ENCODE measurements at places on chromosomes 5 and 9.

GRCh38 chr5:60763061-60763460 is 63.1 kb upstream of the DEPDC1B start:
- no peak for DNase-seq

GRCh38 chr5:170642776-170643436 is 139.1 kb downstream of the KCNIP1 start:
- DNase-seq = no peak

DNA sequence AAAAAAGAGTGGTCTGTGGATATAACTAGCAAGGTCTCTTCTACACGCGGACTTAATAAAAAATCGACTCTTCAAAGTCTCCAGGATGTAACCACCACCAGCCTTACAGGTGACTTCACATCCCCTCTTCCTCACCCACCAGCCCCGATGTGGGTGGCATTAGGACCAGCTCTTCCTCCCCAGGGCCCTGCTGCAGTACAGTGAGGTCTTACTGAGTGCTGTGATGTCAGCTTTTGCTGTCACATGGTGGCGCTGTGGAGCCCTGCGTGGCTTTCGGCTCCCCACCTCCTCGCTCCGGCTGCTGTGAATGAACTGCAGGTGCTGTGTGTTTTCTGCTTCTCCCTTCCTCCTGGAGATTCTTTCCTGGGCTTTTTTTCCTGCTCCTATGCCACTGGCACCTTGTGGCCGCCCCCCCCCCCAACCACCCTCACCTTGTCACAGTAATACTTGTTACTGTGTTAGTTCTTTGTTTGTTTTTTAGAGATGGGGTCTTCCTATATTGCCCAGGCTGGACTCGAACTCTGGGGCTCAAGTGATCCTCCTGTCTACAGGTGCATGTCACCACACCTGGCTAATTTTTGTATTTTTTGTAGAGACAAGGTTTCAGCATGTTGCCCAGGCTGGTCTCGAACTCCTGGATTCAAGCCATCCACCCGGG is 15.8 kb upstream of the RAPGEF1 start:
- DNase-seq = peak; percentile 79

- no peak for DNase-seq
Observed at GRCh38 chr9:114291886-114292590, 30.9 kb upstream of the ORM1 start.

DNA sequence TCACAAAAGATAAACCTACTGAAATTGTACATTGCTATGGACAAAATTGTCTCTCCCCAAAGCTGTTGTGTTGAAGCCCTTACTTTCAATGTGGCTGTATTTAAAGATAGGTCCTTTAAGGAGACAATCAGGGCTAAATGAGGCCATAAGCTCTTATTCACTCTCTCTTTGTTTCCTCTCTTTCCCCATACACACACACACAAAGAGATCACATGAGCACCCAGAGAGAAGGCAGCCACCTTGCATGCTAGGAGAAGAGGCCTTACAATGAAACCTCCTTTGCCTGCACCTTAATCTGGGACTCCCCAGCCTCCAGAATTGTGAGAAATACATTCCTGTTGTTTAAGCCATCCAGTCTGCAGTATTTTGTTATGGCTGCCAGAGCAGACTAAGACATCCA is 1295.6 kb upstream of the CDH6 start:
- DNase-seq = no peak

- DNase-seq = no peak
Observed at GRCh38 chr9:77707383-77708063, 59.4 kb upstream of the GNA14 start.

- DNase-seq = no peak
Observed at GRCh38 chr9:15543047-15543813, 9.6 kb upstream of the CCDC171 start.

- no peak for DNase-seq
Observed at GRCh38 chr5:137035480-137035878, 463.6 kb downstream of the SPOCK1 start.

DNA sequence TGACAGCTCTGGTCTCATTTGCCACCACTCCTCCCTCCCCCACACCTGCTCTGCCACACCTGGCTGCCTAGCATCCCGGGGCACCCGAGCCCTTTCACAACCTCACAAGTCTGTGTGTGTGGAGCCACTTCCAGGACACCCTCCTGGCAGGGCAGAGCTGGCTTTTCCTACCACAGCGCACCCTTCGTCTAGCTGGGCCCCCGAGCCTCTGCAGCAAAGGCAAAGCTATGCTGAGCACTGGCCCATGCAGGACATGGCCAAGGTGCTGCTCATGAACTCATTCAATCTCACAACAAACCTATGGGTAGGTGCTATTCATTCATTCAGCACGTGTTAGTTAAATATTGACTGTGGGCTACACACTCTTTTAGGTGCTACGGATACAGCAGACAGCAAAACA is 43.4 kb downstream of the DUSP1 start:
- no peak for DNase-seq

DNA sequence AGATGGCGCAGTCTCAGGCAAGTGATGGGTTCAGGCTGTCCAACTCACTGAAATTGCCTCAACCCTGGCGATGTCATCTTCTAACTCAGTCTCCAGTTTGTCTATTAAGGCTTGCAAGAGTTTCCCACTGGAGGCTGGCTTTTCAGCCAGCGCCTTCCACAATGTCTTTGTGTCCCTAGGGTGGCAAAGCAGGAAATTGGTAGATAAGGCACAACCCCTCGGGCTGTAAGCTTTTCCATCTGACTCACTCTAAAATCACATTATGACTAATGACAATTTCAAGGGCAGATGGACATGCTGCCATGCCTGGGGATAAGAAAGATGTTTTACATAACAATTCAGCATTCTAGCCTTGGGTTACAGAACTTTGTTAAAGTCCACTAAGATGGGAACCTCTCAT is 61.9 kb downstream of the MROH2B start:
- DNase-seq = no peak

DNA sequence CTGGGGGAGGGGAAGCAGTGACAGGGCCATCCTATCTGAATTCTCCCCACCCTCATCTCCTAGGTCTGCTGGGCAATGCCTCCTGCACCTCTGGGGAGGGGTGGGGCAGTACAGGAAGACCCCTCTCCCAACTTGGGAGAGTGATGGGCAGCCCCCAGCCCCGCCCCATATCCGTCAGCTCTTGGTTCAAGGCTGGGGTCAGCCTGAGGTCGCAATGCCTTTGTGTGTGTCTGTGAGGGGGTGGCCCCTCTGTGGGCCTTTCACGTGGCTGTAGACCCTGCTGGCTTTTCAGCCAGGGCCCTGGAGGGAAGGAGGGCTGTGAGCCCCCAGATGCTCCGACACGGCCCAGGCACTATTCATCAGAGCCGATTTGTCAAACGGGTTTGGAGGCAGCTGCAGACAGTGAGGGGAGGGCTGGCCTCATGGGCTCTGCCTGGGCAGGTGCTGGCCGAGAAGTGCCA is 49.5 kb upstream of the RNU6ATAC start:
- no peak for DNase-seq

DNA sequence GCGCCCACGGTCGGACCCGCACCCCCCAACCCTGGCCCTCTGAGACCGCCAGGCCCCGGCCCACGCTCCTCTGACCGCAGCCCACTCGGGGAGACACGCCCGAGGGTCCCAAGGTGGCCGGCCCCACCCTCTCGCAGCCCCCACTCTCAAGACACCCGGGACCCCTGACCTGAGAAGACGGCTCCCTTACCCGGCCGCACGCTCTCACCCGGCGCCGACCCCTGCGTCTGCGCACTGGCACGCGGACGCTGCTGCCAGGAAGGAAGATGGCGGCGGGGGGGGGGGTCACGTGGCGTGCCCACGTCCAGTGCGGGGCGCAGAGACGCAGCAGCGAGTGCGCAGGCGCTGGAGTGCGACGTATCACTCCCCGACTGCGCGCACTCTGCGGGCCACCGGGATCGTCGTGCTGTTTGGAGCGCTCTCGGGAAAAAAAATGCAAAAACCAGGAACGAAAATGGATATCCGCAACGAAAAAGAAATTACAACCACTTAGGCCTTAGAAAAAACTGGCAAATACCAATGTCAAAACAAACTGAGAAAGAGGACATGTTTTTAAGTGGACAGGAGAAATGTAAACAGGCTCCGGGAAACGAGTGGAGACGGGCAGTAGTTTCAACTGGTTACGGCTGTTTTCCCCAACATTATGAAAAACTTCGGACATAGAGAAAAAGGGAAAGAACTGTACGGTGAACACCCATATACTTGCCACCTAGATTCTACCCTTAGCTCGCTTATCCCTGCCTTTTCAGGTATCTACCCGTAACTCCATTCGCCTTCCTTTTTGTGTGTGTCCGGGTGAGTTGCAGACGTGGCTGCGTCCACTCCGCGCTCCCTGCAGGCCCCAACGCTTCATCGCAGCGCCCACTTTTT is at the start of gene MRPL36:
MRPL36 (minus strand) TSS at position 236 of the 870 bp plus-strand sequence. CDS start 902 bp downstream, outside the sequence.
- peak; percentile 95 for DNase-seq

- DNase-seq = no peak
Observed at GRCh38 chr5:172635038-172635437, 6.0 kb upstream of the NEURL1B start.

DNA sequence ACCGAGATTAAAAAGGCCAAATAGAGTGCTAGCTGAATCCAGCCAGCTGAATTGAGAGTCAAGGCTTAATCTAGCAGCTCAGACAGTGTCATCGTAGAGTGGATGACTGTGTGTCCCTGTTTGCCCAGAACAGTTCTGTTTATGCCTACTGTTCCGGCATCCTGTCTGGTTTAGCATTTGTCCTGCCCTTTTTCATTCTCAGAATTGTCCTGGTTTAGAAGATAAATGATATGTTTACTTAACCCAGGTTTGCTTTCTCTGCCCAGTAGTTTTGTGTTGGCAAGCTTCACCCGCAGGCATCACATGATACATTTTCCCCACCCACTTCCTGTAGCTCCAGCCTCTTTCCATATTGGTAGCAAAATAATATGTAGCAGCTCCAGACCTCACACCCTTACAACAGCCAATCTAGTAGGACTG is 41.3 kb upstream of the ZSWIM6 start:
- no peak for DNase-seq

- DNase-seq = no peak
Observed at GRCh38 chr9:116705531-116705930, 18.4 kb downstream of the TRIM32 start.

- no peak for DNase-seq
Observed at GRCh38 chr9:136721339-136722092, 9.1 kb downstream of the DIPK1B start.

GRCh38 chr9:120890320-120891244 is 13.6 kb upstream of the PHF19 start:
- peak; percentile 75 for DNase-seq

- no peak for DNase-seq
Observed at GRCh38 chr5:142954455-142954854, 184.3 kb downstream of the ARHGAP26 start.

DNA sequence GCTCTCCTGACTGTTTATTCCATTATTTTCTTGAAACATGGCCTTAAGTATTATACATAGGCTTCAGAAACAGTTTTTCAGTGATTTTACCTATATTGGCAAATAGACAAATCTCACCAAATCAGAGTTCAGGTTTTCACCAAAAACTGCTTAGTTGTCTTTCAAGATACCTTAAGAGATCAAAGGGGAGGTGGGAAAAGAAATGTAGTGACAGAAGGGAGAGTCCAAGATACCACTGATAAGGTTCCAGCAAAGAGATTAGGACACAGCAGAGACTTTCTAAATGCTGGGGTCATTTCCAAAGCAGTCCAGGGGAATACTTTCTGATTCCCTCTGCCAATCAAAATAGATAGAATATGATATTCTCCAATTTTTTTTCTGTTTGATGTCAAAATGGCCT is 73.7 kb upstream of the IQGAP2 start:
- no peak for DNase-seq

GRCh38 chr5:159547466-159548195 is 217.3 kb upstream of the IL12B start:
- DNase-seq = no peak

GRCh38 chr9:108761655-108762347 is 94.0 kb downstream of the ACTL7B start:
- peak; percentile 35 for DNase-seq

GRCh38 chr5:14859980-14860379 is 11.6 kb downstream of the ANKH start:
- no peak for DNase-seq

- no peak for DNase-seq
Observed at GRCh38 chr5:157870837-157871834, 12.2 kb upstream of the CLINT1 start.

DNA sequence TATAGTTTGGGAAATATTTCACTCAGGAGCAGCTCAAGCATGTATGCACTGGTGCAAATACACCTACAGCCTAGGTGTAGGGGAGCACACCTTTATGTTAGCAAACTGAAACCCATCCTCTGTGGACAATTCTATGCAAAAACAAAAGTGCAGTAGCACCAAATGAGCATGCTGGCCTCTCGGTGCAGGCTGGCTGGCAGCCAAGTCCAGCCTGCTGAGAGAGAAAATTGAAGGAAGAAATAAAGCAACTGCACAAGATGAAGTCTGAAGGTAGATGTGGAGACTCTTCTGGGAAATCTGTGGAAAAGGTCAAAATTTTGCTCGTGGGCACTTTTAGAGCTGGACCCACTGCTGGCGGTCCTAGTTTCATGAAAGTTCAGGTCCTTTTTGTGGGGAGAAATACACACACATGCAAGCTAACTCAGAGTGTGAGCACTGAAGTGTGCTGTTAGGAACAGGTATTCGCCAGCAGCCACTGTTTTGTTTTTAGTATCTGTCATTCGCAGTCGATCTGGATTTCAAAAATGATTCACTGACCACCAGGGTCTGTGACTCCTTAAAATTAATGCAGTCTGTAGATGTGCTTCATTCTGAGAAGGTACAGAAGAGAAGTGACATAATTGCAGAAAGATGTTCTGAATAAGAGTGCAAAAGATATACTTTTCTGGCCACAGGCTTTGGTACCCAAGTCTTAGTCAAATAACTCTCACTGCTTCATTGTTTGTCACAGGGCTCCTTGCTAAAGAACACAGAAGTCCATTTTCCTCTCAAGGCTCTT is 281.7 kb downstream of the PARP8 start:
- no peak for DNase-seq

- no peak for DNase-seq
Observed at GRCh38 chr5:88675708-88676636, 207.0 kb downstream of the MEF2C start.

DNA sequence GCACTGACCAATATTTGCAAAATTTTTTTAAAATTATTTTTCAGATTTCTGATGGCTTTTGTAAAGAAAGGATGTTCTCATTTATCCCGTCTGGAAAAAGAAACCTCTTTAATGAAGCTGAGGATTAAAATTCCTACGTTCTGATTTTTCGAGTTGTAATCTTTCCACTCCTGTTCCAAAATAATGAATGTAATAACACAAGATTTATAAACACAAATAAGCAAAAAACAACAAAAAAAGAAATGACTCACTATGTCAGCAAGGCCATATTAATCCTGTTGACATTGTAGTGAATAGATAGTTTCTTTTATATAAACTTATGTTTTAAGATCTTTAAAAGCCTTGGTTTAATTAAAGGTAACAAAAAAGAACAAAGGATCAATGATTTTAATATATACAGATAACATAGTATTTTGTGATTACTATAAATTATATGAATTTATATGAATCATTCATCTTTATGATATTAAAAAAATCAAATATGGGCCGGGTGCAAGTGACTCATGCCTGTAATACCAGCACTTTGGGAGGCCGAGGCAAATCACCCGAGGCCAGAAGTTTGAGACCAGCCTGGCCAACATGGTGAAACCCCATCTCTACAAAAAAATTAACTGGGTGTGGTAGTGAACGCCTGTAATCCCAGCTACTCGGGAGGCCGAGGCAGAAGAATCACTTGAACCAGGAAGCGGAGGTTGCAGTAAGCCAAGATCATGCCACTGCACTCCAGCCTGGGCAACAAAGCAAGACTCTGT is 336.6 kb upstream of the DAB2 start:
- no peak for DNase-seq

- no peak for DNase-seq
Observed at GRCh38 chr5:115350894-115351293, 54.4 kb upstream of the CCDC112 start.

GRCh38 chr5:84603568-84604185 is 219.0 kb upstream of the EDIL3 start:
- no peak for DNase-seq

GRCh38 chr5:6115852-6116251 is 262.5 kb downstream of the MED10 start:
- no peak for DNase-seq
